Psoas muscle (tissue), 8 donors: ENCODE measurements at places on chromosomes 5 and 9.

GRCh38 chr9:87034841-87035240, 87.5 kb upstream of the GAS1 start:
- no peak for DNase-seq

DNA sequence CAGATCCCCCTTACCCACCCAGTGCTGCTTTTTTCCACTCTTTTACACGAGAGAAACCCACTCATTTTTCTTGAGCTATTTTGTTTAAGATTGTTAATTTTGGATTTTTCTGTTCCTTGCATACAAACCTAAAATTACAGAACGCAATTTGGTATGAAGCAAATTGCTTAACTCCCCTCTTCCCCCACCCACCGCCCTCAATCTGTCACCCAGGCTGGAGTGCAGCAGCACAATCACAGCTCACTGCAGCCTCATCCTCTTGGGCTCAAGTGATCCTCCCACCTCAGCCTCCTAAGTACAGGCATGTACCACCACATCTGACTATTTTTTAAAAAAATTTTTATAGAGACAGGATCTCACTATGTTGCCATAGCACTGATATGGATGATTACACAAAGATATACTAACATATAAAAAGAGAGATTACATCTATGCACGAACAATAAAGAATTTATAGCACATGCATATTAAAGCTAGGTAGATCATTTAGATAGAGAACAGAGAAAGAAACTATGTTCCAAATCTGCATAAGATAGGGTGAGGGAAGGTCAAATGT, 203.6 kb downstream of the PIK3R1 start:
- DNase-seq, result no peak

- DNase-seq, result no peak
Measured at GRCh38 chr9:83501565-83501964, 36.6 kb downstream of the FRMD3 start.

DNA sequence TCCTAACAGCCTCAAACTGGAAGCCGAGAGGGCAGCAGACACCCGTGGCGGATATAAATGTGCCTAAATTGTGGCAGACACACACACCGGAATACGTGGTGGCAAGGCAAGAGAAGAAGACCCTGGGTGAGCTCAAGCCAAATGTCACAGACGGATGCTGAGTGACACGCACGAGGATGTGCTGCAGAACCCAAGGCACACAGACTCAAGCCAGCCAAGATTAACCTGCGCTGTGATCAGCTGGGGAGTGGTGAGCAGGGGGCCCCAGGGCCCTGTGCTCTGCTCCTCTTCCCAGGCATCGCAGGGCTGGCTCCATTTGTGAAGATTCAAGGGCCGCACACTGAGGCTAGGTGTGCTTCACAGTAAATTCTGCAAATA, 16.4 kb downstream of the SEMA4D start:
- DNase-seq, result no peak

GRCh38 chr5:151672516-151672915, 14.2 kb downstream of the SPARC start:
- no peak for DNase-seq

DNA sequence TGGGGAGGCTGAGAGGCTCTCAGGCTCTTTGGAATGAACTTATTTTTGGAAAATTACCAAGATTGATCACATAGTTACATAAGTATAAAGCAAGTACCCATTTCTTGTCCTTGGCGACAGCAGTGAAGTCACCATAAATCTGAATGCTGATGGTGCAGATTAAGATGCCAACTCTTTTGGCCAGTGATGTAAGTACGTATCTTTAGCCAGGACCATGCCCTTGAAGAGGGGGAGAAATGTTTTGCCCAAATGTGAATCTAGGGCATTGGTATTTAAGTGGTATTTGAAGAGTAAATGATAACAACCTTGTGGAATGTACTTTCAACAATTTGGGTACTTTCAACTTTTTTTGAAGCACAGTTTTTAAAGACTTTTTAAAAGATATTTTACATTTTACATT, 68.2 kb upstream of the RAD23B start:
- no peak for DNase-seq

DNA sequence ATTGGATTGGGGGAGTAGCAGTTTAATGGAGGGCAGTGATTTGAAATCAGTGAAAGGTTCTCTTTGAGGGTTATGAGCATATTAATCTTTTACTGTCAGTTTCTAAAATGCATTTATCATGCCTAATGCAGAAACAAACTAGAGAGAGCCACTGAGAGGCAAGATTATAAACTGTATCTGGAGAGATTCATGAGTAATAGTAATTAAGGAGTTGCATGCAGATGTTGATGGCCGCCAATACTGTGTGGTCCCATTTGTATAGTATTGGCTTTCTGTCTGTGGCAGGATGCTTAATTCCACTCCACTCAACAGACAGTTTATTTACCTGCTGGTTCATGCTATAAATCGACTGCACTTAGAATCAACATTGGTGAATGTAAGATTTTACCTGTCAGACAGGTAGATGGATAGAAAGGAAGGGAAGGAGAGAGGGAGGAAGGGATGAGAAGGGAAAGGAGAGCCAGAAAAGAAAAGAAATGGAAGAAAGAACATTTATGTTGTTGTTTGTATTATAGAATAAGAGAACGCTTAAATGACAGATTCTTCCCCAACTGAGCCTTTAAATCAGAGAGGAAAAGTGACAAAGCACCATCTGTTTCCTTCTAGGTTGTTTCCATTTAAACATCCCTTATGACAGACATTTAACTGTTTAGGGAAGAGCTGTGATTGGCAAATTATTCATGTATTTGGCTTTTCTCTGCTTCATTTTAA, 146.5 kb downstream of the PAM start:
- DNase-seq, result no peak

DNA sequence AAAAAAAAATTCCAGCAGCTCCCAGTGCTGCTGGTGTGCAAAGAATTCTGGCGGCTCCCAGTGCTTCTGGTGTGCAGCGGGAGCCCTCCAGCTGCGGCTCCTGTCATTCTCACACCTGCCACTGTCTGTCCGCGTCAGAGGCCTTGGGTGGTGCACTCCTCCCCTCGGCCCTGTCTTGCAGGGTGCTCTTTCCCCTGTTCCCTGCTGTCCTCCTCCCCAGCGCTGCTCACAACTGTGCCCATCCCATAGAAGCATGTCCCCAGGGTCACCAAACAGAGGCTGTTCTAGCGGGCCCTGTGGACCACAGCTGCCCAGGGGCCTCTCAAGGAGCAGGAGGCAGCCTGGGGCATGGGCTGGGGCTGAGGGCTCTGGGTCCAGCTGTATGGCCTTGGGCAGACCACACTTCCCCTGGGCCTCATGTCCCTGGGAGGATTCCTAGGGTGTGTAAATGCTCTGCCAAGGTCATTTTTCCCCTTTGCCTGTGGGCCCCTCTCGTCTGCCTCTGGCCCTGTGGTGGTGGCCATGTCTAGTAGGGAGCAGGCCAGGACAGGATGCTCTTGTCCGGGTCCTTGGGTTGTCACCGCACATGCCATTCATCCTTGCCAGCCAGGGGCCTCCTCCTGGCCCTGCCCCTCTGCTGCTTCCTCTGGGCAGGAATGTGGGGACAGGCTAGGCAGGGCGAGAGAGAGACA, 68.2 kb downstream of the PHF2 start:
- peak; percentile 72 for DNase-seq

- no peak for DNase-seq
Measured at GRCh38 chr9:89732295-89732938, 127.6 kb downstream of the GADD45G start.

- DNase-seq, result no peak
Measured at GRCh38 chr5:159525117-159525516, 194.8 kb upstream of the IL12B start.

DNA sequence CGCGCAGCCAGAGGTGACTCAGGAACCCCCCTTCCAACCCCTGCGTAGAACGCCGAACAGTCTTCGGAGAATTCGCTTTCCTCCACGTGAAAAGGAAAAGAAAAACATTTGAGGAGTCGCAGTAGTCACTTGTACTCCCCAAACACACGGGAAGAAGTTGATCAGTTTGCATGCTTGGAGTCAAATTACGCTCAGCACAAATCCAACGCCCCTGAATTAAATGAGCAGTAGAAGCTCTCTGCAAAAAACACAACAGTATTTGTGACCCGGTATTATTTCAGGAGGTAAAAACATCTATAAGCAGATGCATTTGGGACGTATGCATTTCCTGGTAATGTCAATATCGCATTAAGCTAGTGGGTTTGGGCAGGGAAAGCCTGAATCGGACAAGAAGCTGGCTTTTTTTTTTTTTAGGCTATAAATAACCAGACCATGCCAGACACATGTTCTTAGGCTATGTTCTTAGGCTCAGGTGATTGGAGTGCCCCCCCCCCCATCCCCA, 854 bp upstream of the ARL15 start:
- DNase-seq, result no peak

DNA sequence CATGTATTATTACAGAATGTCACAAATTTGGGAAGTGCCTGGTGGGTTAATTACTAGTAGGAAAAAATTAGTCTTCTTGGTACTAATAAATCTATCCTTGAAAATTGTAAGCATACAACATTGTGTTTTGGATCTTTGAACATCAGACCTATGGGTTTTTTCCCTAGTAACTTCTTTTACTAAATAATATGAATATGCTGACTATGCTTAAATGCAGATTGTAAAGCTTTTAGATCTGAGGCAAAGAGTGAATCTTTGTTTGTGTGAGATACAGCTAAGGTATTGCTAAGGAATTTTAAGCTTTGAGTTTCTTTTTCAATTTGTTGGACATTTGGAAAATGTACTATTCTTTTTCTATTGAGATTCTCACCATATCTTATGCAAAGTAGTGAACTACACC, 390.6 kb upstream of the CCNH start:
- DNase-seq, result no peak

DNA sequence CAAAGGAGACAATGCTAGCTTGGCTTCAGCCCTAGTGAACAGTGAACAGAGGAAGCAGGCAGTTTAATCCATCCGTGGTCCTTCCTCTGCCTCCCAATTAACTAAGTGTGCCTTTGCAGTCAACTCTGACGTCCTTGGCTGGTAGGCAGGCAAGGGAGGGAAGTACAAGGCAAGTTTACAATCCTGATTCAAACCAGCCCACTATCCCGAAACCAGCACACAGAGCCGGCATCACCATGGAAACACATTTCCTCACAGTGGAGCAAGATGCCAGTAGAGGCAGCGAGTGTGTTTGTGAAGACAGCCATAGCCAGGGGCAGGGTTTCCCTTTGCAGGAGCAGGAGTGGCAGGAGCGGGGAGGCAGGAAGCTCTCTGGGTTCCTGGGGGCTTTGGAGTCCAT, 73.9 kb downstream of the GOLPH3 start:
- no peak for DNase-seq

- no peak for DNase-seq
Measured at GRCh38 chr9:16519001-16519400, 351.5 kb downstream of the BNC2 start.

DNA sequence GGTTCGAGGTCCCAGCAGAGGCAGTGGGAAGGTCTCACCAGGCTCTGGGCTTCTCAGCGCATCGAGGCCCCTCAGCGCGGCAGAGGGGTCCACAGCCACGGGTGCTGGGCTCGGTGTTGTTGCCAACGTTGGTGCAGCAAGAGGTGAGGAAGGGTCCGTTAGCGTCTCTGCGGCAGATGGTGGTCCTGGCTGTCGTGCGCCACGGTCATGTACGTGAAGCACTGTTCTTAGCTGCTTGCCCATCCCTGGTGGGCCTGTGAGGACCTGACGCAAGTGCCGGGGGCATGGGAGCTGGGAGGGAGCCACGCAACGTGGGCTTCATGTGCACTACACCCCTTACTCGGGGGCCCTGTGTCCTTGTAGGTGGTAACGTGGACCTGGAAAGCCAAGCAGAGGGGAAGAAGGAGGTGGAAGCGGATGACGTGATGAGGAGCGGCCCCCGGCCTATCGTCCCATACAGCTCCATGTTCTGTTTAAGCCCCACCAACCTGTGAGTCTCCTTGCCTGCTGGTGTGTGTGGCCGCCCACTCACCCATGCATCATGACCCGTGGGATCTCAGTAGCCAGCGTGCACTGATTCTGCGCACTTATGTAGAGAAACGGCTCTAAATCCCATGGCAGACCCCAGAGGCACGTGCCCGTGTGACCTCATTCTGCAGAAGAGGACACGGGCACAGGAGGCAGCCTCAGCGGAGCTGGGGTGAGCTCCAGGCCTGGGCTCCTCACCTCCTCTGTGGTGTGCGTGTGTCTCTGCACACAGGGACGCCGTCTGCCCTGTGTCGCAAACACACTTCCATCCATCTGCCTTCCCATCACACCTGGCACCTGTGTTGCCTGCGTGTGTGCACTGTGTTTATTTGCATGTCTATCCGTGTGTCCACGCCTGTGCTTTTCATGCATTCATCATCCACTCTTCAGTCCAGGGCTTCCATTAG, 166.1 kb downstream of the CACNA1B start:
- DNase-seq, result no peak

GRCh38 chr5:140468188-140468587, 66.6 kb downstream of the ANKHD1 start:
- no peak for DNase-seq

DNA sequence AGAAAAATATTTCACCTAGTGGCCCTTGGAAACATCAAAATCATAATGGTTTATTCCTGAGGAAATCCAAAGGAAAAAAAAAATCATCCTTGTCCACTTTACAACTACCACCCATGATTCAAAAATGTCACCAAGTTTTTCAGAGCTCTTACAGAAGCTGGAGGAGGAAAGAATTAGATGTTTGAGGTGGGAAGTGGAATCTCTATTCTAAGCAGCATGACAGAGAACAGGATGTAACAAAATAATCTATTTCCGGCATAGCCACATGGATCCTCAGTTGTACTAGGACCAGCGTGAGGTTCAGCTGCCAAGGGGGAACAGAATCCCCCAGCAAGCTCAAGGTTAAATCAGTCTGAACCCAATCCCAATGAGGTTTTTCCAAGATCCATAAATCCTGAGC, 40.2 kb downstream of the FBXW11 start:
- DNase-seq, result no peak

DNA sequence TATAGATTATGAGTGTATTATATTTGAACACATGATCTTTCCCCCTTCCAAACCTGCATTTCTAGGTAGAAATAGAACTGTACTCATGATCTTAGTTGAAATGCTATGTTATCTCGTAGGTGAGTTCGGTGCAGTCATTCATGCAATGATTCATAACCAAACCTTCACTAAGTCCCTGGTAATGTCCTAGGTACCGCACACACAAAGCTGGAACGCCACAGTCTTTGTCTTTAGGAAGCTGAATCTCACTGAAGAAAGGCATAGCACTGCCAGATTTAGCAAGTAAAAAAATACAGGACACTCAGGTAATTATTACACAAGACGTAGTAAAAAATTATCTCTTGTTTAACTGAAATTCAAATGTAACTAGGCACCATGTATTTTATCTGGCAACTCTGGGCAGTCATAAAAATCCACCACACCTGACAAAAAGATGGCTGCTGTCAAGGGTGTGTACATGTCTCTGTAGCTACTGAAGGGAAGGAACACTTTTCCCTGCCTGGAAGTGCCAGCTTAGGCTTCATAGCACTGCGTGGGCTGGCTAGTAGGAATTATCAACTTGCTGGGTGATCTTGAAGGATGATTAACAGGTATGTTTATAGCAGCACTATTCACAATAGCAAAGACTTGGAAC, 28.0 kb upstream of the TXN start:
- no peak for DNase-seq

DNA sequence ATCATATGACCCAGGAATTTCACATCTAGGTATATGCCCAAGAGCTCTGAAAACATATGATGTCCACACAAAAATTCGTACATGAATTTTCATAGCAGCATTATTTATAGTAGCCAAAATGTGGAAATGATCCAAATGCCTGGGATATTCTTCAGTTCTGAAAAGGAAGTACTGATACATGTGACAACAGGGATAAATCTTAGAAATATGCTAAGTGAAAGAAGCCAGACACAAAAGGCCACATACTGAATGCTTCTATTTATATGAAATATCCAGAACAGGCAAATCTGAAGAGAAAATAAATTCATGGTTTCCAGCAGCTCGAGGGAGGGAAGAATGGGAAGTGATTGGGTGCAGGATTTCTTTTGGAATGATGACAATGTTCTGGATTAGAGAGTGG, 16.8 kb upstream of the ZBTB43 start:
- DNase-seq, result no peak
